ENCODE measurements at places on chromosomes 2 and 18.

- DNase-seq = peak; percentile 58
Observed at GRCh38 chr18:13245481-13246000, 27.0 kb downstream of the LDLRAD4 start.

DNA sequence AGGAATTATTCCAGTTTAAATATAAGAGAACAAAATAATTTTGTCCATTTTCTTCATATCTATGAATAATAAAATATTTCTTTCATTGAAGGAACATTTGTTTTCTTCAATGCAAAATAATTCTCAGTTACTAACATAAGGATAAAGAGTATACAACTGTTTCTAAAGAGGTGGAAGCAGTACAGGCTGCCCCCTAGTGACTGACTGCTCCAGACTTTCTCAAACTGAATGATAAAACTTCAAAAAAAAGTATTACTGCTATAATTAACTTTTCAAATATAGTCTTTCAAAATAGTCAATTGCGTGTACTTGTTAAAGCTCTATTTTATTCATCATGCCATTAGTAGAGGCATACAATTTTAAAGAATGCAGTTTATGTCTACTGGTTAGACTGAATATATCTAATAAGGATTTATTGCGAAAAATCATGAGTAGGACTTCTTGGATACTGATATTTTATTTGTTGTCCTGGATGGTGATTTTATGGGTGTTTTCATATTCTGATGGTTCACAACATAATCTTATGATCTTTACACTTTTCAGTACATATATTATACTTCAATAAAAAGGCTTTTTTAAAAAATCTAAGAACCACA lies 100.1 kb downstream of the WDPCP start:
- peak; percentile 3 for DNase-seq

GRCh38 chr18:32366586-32367538 lies 103.8 kb downstream of the GAREM1 start:
- no peak for DNase-seq

DNA sequence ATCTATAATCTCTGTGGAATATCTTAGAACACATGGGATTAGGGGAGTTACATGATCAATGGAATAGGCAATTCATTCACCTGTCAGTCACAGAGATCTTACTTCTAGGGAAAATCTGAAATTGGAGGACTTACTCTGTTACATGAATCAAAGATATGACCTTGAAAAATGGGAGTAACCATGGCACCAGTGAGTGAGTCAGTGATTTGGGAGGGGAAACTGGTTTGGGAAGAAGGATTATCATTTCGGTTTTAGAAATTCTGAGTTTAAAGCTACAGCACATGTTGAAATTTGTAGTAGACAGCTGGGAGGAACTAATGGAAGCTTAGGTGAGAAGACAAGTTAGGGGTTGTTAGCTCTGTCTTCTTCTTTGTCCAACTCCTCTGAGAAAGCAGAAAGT lies 153.7 kb downstream of the CAMKMT start:
- no peak for DNase-seq

- DNase-seq = no peak
Observed at GRCh38 chr2:239954166-239955086, 70.7 kb downstream of the NDUFA10 start.

GRCh38 chr2:112518807-112519206 lies 23.5 kb upstream of the POLR1B start:
- DNase-seq = no peak

DNA sequence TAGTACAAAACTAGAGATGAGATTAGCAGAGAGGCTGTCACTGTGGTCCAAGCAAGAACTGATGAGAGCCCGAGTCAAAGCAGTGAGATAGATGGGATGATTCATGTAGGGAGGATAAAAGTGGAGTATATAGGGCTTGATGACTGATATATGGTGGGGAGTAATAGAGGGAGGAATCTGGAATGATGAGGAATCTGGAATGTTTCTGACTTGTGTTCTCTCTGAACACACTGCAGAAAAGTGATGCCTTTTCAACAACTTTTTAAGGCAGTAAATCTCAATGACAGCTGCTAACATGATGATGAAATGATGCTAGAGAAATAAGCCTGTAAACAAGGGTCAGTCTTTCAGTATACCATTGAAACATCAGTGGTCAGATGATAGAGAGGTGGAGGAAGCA lies 143.5 kb upstream of the SP5 start:
- DNase-seq = no peak

- no peak for DNase-seq
Observed at GRCh38 chr2:174738841-174739240, 25.4 kb downstream of the CHRNA1 start.

Measured in thyroid gland (tissue), 4 donors.